ENCODE measurements at places on chromosomes 2 and 18.

- H3K27ac ChIP-seq: no peak overlapping the region
- no peak for DNase-seq
- no peaks in the 10 kb centered on the region for H3K36me3 ChIP-seq
- no peaks in the 10 kb centered on the region for H3K4me1 ChIP-seq
Observed at GRCh38 chr2:216369821-216370220, 2.5 kb downstream of the MARCHF4 start.

GRCh38 chr2:46170611-46171350, 126.4 kb upstream of the EPAS1 start:
- DNase-seq: no peak
- H3K27ac ChIP-seq: no peak overlapping the region
- H3K27me3 ChIP-seq: peaks cover under 1% of the 10 kb centered on the region
- peaks cover 5% of the 10 kb centered on the region for H3K4me1 ChIP-seq
- H3K36me3 ChIP-seq: no peaks in the 10 kb centered on the region
- H3K4me3 ChIP-seq: no peak overlapping the region

DNA sequence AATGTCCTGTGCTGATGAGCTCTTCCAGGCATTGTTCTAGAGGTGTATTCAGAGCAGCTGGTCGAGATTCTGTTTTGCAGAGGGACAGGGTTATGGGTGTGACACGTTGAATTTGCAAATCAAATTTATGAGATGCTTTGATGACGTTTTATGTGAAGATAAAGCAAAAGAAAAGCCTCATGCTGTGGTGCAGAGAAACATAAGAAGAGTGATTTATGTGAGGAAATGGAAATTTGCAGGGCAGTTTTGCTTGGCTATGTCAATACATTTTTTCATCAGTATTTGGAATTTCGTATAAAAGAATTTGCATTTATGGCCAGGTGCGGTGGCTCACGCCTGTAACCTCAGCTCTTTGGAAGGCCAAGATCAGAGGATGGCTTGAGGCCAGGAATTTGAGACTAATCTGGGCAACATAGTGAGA, 36.4 kb downstream of the TSN start:
- peaks cover 36% of the 10 kb centered on the region for H3K27me3 ChIP-seq
- no peaks in the 10 kb centered on the region for H3K36me3 ChIP-seq
- no peaks in the 10 kb centered on the region for H3K4me1 ChIP-seq
- no peak for DNase-seq

DNA sequence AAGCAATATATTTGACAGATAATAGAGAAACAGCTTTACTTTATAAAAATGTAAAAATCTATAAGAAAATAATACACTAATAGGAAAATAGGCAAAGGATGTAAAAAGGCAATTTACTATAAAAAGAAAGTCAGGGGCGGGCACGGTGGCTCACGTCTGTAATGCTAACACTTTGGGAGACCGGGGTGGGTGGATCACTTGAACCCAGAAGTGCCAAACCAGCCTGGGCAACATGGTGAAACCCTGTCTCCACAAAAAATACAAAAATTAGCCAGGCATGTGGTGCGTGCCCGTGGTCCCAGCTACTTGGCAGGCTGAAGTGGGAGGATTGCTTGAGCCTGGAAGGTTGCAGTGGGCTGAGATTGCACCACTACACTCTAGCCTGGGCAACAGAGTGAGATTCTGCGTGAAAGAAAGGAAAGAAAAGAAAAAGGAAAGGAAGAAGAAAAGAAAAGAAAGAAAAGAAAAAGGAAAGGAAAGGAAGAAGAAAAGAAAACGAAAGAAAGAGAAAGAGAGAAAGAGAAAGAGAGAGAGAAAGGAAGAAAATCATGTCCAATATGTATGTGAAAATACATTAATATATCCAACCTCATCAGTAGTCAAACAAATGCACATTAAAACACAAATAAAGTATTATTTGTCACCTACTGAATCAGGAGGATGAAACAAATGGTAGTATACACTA, 65.1 kb downstream of the ADD2 start:
- no peaks in the 10 kb centered on the region for H3K27me3 ChIP-seq
- no peak overlapping the region for H3K4me3 ChIP-seq
- H3K27ac ChIP-seq: no peak overlapping the region
- peaks cover 17% of the 10 kb centered on the region for H3K4me1 ChIP-seq
- DNase-seq: no peak

- H3K4me3 ChIP-seq: no peak overlapping the region
- no peaks in the 10 kb centered on the region for H3K36me3 ChIP-seq
- peaks cover 8% of the 10 kb centered on the region for H3K4me1 ChIP-seq
- no peak overlapping the region for H3K27ac ChIP-seq
- peaks cover 5% of the 10 kb centered on the region for H3K27me3 ChIP-seq
- DNase-seq: no peak
Observed at GRCh38 chr18:6921571-6921970, 192.1 kb downstream of the ARHGAP28 start.

GRCh38 chr18:57925706-57926105, 118.3 kb upstream of the NEDD4L start:
- peaks cover 2% of the 10 kb centered on the region for H3K4me1 ChIP-seq
- no peak overlapping the region for H3K4me3 ChIP-seq
- no peaks in the 10 kb centered on the region for H3K36me3 ChIP-seq

- no peaks in the 10 kb centered on the region for H3K4me1 ChIP-seq
- H3K4me3 ChIP-seq: no peak overlapping the region
- no peak for DNase-seq
- no peaks in the 10 kb centered on the region for H3K27me3 ChIP-seq
- H3K27ac ChIP-seq: no peak overlapping the region
Observed at GRCh38 chr18:52087140-52087539, 252.9 kb upstream of the DCC start.

GRCh38 chr2:234095301-234095700, 44.8 kb downstream of the SPP2 start:
- no peak overlapping the region for H3K27ac ChIP-seq
- no peak overlapping the region for H3K4me3 ChIP-seq
- DNase-seq: no peak
- no peaks in the 10 kb centered on the region for H3K27me3 ChIP-seq
- no peaks in the 10 kb centered on the region for H3K36me3 ChIP-seq

DNA sequence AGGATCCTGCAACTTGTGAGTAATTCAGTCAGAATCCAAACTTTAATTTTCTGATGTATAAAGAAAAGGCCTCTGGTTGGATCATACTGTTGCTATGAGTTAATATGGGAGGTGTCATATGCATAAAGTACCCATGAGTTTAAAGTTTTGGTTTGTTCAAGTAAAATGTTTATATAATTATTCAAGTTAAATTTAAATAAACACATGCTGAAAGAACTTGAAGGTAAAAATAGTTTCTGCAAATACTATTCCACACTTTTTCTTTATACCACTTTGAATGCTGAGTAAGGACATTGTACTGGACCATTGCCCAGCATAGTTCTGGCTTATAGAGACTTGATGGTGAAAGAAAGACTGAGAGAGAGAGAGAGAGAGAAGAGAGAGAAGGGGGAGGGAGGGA, 30.7 kb downstream of the PKP4 start:
- no peak overlapping the region for H3K27ac ChIP-seq
- DNase-seq: no peak

GRCh38 chr18:50247561-50247960, 18.7 kb downstream of the CFAP53 start:
- no peak overlapping the region for H3K4me3 ChIP-seq
- no peak for DNase-seq
- no peak overlapping the region for H3K27ac ChIP-seq
- no peaks in the 10 kb centered on the region for H3K4me1 ChIP-seq

GRCh38 chr2:72828840-72829507, 3.1 kb upstream of the EXOC6B start:
- H3K27ac ChIP-seq: no peak overlapping the region
- DNase-seq: no peak
- no peaks in the 10 kb centered on the region for H3K36me3 ChIP-seq
- H3K4me3 ChIP-seq: no peak overlapping the region

DNA sequence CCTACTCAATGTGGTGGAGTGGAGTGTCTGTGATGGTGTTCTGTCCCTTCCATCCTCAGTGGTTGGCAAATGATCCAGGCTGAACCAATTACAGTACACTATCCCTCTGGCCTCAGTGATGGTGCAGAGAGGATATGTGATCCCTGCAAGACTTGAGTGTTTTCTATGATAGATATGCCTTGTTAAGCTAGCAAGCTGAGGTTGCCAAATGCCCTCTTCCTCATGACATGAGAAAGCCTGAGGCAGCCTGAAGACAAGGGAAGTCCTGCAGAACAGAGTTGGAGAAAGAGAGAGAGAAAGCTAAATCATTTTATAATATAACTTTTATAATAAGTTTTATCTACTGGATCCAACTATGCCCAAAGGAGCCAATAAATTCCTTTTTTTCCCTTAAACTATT, 41.6 kb upstream of the GORASP2 start:
- no peak overlapping the region for H3K27ac ChIP-seq
- no peaks in the 10 kb centered on the region for H3K4me1 ChIP-seq
- no peak for DNase-seq
- no peaks in the 10 kb centered on the region for H3K36me3 ChIP-seq
- H3K27me3 ChIP-seq: peaks cover 29% of the 10 kb centered on the region
